ENCODE measurements at places on chromosomes 6 and 20.

DNA sequence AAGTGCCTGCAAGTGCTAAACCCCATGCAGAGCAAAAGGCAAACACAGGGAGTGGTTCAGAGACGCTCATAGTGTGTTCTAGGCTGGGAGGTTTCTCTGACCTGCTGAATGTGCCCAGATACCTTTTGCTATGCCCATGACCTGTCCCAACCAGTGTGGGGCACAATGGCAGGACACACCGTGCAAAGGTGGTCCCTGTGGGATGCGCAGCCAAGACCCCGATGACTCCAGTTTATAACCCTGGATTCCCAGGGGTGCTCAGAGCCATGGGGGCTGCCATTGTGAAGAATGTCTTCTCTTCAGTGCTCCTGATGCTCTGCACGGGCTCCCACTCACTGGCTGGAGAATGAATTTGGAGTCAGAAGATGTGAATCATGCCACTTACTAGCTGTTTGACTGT is 2.2 kb upstream of the NINL start:
- DNase-seq, result no peak

DNA sequence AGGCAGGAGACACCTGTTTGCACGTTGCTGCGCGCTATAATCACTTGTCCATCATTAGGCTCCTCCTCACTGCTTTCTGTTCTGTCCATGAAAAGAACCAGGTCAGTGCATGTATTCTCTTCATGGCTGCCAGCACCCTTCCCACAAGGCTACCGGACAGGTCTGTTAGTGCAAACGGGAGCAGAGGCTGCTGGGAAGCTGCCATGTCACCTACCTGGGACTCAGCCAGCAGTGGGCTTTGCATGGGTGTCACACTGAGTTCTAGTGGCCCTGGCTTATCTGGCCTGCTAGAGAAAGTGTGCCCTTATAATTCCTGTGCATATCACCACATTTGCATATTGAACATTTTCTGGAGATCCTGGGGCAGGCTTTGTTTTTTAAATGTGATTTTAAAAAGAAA is 24.8 kb downstream of the LYRM2 start:
- no peak for DNase-seq

GRCh38 chr6:14108571-14109410 is 8.8 kb upstream of the CD83 start:
- no peak for DNase-seq

- no peak for DNase-seq
Observed at GRCh38 chr6:6700407-6701270, 112.1 kb downstream of the LY86 start.

GRCh38 chr6:25014791-25015560 is 79.2 kb upstream of the RIPOR2 start:
- no peak for DNase-seq

- no peak for DNase-seq
Observed at GRCh38 chr6:136618086-136618485, 67.9 kb upstream of the MAP7 start.

DNA sequence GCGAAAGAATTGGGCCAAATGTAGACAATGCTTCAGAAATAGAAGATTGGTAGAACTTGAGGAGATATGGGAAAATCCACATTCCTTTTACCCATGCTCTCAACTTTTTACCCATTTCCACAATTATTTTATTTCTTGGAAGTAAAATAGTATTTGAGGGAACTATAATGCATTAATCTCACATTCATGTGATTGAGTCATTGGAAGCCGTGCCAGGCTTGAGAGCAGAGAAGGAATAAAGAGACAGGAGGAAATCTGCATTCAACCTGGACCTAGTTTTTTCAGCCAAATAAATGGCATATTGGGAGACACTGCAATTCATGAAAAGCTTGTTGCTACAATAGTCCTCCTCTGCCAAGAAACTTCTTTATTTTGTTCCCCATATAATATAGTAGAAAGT is 2.8 kb upstream of the NUP153 start:
- DNase-seq, result no peak

GRCh38 chr6:3345836-3346235 is 87.1 kb downstream of the PSMG4 start:
- DNase-seq, result no peak

DNA sequence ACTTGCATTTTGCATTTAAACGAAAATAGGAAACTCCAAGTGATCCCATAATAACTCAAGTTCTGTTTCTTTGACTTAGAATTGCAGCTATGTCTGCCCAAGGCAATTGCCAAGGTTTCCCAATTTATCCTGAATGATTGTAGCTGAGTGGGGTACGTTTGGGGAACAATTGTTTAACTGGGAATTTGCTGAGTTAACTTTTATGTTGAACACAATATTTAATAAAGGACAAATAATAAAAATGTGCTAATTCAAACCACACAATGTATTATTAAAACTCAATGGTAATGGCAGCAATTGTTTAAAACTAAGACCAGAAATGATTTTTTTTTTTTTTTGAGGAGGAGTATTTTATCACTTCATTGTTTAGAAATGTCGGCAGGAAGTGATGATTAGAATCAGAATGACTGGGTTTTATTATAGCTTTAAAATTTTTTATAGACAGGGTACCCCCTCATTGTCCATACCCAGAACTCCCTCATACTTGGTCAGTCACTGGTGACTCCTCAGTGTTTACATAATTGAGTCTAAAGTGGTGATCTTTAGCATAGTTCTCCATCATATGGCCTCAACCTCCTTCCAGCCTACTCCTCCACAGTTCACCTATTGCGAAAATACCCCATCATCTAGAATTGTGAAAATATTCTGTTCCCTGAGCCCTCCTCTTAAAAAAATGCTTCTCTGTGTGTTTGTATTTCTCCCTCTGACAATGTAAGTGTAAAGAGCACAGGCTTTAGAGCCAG is 389.2 kb upstream of the CITED2 start:
- DNase-seq, result no peak

- DNase-seq, result no peak
Observed at GRCh38 chr20:36887752-36888090, 11.8 kb downstream of the TLDC2 start.

- no peak for DNase-seq
Observed at GRCh38 chr6:106397431-106397830, 36.9 kb downstream of the CRYBG1 start.

DNA sequence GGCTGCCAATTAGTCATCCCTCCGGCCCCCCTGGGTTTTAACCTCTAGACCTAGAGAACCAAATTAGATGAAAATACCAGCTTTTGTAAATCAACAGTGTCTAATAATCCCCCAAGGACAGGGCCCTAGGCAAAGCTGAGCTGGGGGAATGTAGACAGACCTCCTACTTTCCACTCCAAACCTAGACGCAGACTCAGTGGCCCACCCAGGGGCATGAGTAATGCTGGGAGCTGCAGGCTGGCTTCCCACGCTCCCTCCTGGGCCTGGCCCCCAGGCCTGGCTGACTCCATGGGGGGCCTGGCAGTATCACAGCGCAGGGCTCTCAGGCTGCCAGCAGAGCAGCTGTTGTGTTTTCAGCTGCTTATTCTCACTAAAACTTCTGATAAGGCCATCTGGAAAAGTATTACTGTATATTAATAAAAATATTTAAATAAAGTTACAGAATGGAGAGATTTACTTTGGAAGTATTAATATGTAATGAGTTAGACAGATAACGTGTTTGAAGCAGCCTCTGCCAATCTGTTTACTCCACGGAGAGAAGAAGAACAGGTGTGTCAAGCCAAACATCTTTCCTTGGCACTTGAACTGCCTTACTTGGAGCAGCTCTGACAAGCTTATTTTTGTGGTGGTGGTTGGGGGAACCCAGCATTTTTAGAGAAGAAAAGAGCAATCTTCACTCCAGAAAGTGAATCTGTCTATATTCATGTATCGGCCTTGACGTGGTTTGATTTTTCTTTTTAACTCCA is 144.0 kb upstream of the AGPAT4 start:
- no peak for DNase-seq

GRCh38 chr20:313948-314347 is 11.4 kb upstream of the SOX12 start:
- DNase-seq, result no peak

- no peak for DNase-seq
Observed at GRCh38 chr20:48801197-48801596, 26.6 kb downstream of the PREX1 start.
